ENCODE measurements at places on chromosomes 12 and 14.

GRCh38 chr12:39685854-39686657 lies 66.5 kb upstream of the ABCD2 start:
- DNase-seq: no peak

- no peak for DNase-seq
These were observed 581.3 kb downstream of the TMEM121 start for GRCh38 chr14:106107703-106108102.

DNA sequence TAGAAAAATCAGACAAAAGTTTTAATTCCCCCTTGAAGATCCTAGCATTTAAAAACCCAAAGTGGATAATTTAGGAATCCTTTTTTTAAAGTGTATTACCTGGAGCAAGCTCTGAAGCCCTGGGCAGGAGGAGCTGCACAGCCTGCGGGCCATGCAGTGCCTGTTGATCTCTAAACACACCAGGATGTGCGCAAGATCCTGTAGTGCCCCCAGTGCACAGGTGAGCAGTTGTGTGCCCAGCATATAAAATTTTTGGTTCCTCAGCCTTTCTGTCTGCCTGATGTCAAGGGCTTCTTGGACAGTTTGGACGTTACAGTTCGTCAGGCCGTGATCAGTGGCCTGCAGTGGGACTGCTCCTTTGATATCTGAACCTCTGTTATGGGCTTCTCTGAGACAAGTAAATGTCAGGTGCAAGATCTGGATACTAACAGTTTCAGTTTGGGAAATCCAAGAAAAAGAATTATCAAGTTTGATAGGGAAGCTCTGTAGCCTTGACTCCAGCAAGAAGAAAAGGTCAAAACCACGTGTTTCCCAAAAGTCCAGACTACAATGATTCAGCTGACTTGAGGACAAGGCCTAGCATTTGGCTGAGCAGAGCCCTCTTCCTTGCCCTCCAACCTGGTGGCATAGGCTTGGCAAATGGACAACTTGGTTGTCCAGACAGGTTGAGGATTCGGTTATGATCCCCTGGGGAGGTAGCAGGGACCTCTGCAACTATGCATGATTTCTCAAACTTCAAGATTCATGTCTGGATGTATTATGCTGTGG lies 1.0 kb downstream of the ATXN7L3B start:
- no peak for DNase-seq

GRCh38 chr12:121288158-121288845 lies 8.2 kb downstream of the CAMKK2 start:
- DNase-seq: no peak

- no peak for DNase-seq
These were observed at the start of gene PKP2 for GRCh38 chr12:32896432-32897280. PKP2 (minus strand) TSS chr12:32896777; CDS start chr12:32896731, 46 bp downstream.

Data from right renal pelvis (tissue), 4 donors.